Mesendoderm (in vitro differentiated cells): ENCODE measurements at places on chromosomes 12 and 14.
A peak's percentile ranks its signal among the peaks of the same experiment; 100 is the strongest.

DNA sequence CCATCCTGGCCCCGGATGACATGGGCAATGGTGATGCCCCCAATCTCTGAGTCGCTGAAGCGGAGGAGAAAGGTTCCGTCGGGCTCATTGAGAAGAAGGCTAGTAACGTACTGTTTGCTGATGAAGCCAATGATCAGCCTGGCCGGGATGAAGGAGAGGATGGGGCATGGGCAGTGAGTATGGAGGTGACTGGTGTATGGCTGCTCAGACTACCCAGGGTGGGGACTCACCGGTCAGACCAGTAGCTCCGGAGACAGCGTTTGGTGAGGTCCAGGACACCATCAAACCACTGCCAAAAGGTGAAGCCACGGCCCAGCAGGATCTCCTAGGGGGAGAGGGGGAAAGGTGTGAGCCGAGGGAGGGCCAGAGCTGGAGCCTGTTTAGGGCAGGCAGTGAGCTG lies 10.9 kb downstream of the NAB2 start:
- H3K4me1 ChIP-seq: no peaks in the 10 kb centered on the region
- peak; percentile 47 for DNase-seq
- no peaks in the 10 kb centered on the region for H3K27me3 ChIP-seq
- peaks cover 8% of the 10 kb centered on the region for H3K36me3 ChIP-seq
- H3K4me3 ChIP-seq: no peak overlapping the region

GRCh38 chr12:39779768-39780340 lies 160.3 kb upstream of the ABCD2 start:
- H3K4me1 ChIP-seq: no peaks in the 10 kb centered on the region
- H3K4me3 ChIP-seq: no peak overlapping the region
- H3K36me3 ChIP-seq: no peaks in the 10 kb centered on the region
- DNase-seq: no peak
- H3K27ac ChIP-seq: no peak overlapping the region
- H3K27me3 ChIP-seq: no peaks in the 10 kb centered on the region

DNA sequence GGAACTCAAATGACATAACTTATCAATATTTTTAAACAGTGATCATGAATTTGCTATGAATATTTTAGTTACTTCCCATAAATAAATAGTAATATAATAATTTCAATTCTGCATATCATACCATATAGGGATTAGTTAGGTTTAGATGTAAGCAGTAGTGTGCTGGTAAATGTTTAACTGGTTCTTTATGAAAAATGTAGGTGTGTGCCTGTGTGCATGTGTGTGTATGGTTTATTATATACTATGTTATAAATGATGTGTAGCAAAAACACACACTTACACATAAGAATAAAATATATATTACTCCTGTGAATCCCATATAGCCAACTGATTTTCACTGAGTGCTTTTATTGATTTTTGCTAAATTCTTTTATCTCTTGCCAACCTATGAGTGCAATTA lies 14.0 kb upstream of the BHLHE41 start:
- H3K36me3 ChIP-seq: no peaks in the 10 kb centered on the region
- H3K27ac ChIP-seq: no peak overlapping the region
- no peak overlapping the region for H3K4me3 ChIP-seq
- DNase-seq: no peak
- peaks cover 2% of the 10 kb centered on the region for H3K4me1 ChIP-seq
- H3K27me3 ChIP-seq: no peaks in the 10 kb centered on the region

DNA sequence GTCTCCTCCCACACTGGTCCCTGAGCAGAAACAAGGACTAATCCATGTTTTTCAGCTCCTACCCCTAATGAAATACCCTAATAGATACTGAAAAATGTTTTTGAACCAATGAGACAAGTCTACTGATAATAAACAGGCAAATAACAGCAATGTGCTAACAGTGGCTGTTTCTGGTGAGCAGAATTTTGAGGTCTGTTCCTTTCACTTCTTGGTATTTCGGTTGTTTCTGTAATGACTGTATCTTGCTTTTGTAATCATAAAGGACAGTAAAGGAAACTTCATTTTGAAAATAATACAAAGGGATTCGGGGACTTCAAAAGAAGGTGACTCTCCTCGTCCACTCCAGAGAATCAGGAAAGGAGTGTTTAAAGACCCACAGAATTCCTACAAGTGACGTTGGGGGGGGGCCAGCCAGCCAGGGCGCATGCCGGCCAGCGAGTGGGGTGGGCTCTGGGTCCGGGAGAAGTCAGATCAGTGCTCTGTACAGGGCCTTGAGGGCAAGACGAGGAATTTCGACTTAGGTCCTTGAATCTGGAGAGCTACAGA lies 1.1 kb upstream of the CD9 start:
- H3K27ac ChIP-seq: peak overlapping the region; percentile 86
- H3K27me3 ChIP-seq: no peaks in the 10 kb centered on the region
- no peak for DNase-seq
- peaks cover 6% of the 10 kb centered on the region for H3K4me1 ChIP-seq

DNA sequence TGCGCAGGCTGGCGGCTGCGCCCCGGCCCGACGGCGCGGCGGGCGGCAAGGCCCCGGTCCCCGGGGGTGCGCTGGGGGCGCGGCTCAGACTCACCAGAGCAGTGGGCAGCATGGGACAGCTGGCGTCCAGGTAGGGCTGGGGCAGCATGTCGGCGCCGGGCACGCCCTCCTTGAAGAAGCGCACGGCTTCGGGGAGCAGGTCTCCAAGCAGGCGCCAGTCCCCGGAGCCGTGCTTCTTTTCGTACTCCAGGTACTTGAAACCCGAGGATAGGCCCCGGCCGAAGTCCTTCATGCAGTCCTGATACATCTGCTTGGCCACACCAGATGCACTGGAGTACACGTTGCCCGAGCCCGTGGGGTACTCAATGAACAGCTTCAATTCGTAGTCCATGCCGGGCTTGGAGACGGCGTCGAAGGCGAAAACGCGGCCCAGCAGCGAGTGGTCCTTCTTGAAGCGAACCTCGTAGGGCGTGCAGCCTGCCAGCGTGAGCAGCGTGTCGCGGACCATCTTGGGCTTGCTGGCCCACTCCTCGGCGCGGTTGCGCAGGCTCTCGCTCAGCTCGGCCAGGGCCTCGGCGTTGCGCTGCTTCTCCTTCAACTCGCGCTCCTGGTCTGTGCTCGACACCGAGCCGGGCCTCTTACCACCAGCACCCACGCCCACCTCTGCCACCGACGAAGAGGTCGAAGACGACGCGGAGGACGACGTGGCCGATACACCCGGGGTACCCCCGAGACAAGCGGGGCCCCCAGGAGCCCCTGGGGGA lies 2.2 kb downstream of the IRF2BPL start:
- peak overlapping the region; percentile 91 for H3K27ac ChIP-seq
- DNase-seq: peak; percentile 61
- peaks cover 12% of the 10 kb centered on the region for H3K4me1 ChIP-seq

GRCh38 chr12:89932954-89933353 lies 224.3 kb upstream of the ATP2B1 start:
- H3K36me3 ChIP-seq: no peaks in the 10 kb centered on the region
- no peaks in the 10 kb centered on the region for H3K27me3 ChIP-seq
- no peak overlapping the region for H3K4me3 ChIP-seq
- no peak for DNase-seq
- no peak overlapping the region for H3K27ac ChIP-seq

DNA sequence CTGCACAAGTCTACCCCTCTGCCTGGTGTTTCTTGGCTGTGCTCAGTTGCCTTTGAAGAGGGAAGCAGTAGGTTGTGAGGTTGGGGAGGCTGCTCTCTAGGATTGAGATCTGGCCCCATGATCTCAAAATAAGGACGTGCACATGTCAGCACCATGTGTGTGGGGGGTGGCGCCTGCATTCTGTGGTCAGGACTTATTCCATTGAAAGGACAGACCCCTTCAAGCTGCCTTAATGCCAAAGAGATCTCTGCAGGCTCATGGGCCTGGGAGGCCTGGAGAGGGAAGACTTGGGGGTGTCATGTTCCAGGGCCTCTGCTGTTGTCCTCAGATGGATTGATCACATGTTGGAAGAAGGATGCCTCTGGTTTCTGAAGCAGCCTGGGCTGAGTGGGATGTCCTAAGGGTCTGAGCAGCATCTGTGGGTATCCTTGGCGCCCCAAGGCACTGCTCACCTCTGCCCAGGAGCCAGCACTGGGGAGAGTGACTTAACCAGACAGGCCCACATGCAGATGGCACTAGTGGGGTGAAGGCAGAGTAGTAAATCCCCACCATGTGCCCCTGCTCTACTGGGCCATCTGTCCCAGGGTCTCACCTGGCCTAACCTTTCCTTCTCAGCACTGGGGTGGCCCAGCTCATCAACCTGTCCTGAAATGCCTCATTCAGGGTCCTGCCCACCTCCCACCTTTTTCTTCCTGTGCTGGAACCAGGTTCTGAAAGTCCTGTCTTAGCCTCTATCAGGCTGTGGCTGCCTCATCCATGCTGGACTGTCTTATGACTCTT lies 118.9 kb downstream of the ADGRD1 start:
- H3K27me3 ChIP-seq: no peaks in the 10 kb centered on the region
- H3K4me1 ChIP-seq: no peaks in the 10 kb centered on the region
- no peak for DNase-seq
- no peak overlapping the region for H3K27ac ChIP-seq
- no peak overlapping the region for H3K4me3 ChIP-seq

DNA sequence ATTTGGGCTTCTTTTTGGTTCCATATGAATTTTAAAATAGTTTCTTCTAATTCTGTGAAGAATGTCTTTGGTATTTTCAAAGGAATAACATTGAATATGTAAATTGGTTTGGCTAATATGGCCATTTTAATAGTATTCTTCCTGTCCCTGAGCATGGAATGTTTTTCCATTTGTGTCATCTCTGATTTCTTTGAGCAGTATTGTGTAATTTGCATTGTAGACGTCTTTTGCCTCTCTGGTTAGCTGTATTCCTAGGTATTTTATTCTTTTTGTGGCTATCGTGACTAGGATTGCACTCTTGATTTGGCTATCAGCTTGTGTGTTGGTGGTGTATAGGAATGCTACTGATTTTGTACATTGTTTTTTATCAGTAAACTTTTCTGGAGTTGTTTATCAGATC lies 601.9 kb downstream of the SNAPC1 start:
- H3K36me3 ChIP-seq: no peaks in the 10 kb centered on the region
- no peaks in the 10 kb centered on the region for H3K4me1 ChIP-seq
- H3K27ac ChIP-seq: no peak overlapping the region
- no peak for DNase-seq
- no peaks in the 10 kb centered on the region for H3K27me3 ChIP-seq

- no peak for DNase-seq
- H3K4me3 ChIP-seq: no peak overlapping the region
- no peaks in the 10 kb centered on the region for H3K27me3 ChIP-seq
- no peak overlapping the region for H3K27ac ChIP-seq
- H3K4me1 ChIP-seq: no peaks in the 10 kb centered on the region
- H3K36me3 ChIP-seq: no peaks in the 10 kb centered on the region
These were observed 1180.6 kb downstream of the VRK1 start for GRCh38 chr14:97977651-97978261.

DNA sequence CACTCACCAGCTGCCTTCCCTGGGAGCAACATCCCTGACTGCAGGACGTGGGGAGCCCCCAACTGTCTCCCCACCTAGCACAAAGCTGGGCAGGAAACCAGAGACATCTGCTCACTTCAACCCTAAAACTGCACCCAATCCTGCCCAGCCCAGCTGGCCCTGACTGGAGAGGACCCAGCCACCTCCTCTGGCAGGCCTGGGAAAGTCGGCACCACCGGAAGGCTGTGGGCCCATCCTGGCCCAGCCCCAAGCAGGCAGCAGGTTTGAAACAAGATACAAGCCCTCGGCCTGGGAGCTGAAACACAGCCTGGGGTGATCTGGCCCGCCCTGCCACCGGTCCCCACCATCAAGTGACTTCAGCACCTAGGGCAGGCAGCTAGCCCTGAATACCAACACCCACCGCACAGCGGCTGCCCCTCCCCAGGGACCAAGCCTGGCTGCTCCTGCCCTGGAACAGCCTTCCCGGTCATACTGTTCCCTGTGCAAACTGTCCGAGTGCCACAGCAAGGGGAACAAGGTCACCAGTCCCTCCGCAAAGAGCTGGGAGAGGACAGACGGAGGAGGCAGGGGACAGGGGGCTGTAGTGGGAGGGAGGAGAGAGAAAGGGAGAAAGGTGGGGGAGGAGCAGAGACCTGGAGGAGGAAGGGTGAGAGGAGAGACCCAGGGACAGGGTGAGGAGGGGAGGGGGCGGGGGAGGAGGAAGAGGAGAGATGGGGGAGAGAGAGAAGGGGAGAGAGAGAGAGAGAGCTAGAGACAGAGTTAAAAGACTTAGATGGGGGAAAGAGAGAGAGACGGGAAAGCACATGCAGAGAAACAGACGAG lies 115.7 kb downstream of the RFLNA start:
- peak overlapping the region; percentile 65 for H3K27ac ChIP-seq
- no peaks in the 10 kb centered on the region for H3K36me3 ChIP-seq
- no peak overlapping the region for H3K4me3 ChIP-seq
- no peaks in the 10 kb centered on the region for H3K27me3 ChIP-seq
- peaks cover 11% of the 10 kb centered on the region for H3K4me1 ChIP-seq

DNA sequence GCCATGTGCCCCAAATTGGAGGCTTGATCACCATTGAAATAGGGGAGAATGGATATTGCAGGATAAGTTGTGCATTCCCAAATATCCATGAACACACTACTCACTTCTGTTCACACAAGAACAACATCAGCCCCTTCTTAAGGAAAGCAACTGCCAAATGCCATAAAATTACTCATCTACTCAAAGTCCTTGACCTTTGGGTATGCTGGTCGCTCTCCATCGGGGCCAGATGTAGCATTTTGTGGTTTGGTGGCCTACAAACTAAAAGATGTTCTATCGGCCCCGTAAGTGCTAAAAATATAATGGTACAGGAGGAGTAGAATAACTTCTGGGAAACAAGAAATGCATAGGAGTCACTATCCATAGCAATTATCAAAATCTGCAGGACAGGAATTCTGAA lies 362.6 kb downstream of the AEBP2 start:
- no peaks in the 10 kb centered on the region for H3K36me3 ChIP-seq
- no peaks in the 10 kb centered on the region for H3K4me1 ChIP-seq
- H3K27me3 ChIP-seq: no peaks in the 10 kb centered on the region
- no peak for DNase-seq
- no peak overlapping the region for H3K4me3 ChIP-seq

- H3K4me3 ChIP-seq: no peak overlapping the region
- no peaks in the 10 kb centered on the region for H3K36me3 ChIP-seq
- H3K4me1 ChIP-seq: no peaks in the 10 kb centered on the region
- H3K27me3 ChIP-seq: peaks cover 13% of the 10 kb centered on the region
- DNase-seq: no peak
These were observed 14.9 kb downstream of the HOXC4 start for GRCh38 chr12:54068418-54069070.

- no peak overlapping the region for H3K27ac ChIP-seq
- no peak for DNase-seq
- H3K36me3 ChIP-seq: no peaks in the 10 kb centered on the region
- H3K4me3 ChIP-seq: no peak overlapping the region
These were observed 10.0 kb upstream of the SLC38A4 start for GRCh38 chr12:46835785-46836184.
